Adrenal gland (tissue), 19 donors: ENCODE measurements at places on chromosomes 2 and 18. TPM values are rescaled to one million over a fixed set of nuclear protein-coding genes. Genes with fewer than 3 reads are reported as not detected.

EGR4 gene
- total RNA-seq = 0.30 TPM

REG3A gene
- 0.53 TPM for total RNA-seq

IL36RN gene
- not detected for total RNA-seq

PMS1 gene
- total RNA-seq = 22.3 TPM

CAVIN2 gene
- total RNA-seq = 41.0 TPM

ADCYAP1 gene
- total RNA-seq = 0.67 TPM

ARMC9 gene
- total RNA-seq = 80.1 TPM

LINC00305 gene
- not detected for total RNA-seq

ALMS1 gene
- total RNA-seq = 30.1 TPM

RGPD3 gene
- 0.21 TPM for total RNA-seq

MTERF4 gene
- total RNA-seq = 39.2 TPM

DNA sequence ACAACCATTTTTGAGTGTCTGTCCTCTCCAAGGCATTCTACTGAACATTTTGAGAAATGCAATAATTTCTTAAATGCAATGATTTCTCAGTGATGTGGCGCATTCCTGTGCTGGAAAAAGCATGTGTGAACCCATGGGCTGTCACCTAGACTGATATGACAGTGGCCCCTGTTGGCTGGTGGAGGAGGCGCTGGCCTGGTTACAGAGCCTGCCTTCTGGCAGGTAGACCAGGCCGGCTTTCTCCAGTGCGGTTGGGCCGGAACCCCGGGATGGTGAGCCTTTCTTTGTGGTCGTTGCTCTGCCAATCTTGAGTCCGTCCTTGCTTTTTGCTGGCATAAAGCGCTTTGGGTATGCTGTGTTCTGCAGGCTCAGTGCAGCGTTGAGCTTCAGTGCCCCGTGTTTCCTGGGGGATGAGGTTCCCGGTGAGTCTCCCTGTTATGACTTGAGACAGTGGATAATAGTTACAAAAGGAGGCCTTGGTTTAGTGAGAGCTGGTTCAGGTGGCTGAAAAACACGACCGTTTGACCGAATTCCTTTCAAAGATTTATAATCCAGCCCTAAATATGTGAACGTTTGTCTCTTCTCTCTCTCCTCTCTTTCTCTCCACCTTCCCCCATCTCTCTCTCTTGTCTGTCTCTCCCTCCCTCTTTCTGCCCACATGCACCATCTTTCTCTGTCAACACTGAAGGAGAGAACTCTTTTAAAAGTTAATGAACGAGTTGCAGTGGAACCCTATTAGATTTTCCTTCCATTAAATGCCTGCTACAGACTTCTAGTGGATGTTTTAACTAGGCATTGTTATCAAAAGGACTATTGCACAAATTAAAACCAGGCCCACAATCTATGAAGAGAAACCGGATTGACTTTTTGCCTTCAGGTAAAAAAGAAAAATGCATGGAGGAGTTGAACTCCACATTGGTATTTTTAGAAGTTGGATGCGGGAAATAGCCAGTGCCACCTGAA lies 34.0 kb downstream of the TSHZ1 start:
- DNase-seq = peak; percentile 24

DNA sequence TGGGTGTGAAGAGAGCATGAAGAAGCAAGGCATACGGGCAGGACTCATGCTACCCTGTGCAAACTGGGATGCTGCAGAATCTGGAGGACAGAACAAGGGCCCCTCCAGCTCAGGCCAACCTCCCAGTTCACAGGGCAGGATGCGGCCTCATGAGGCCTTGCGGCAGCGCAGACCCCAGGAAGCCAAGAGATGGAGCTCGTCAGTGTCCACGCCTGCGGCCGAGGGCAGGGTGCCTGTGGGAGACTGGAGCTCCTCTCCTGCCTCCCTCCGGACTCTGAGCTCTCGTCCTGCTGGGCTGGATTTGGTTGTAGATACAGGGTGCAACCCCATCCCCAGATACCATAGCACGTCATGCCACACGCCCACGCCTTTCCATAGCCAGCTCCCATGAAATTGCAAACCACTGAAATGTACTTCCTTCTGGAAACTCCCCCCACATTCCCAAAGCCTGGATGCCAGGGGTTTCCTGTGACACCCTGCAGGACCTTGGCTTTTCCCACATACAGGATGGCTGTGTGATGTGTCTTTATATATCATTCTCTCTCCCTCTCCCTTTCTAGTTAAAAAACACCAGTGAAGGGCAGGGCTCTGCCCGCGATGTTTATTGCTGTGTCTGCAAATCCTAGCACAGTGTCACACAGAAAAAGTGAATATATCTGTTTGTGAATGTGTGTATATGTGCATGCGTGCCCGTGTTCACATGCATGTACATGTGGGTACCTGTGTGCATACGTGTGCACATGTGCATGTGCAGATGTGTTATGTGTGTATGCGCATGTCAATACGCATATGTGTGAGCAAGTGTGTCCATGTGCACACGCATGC lies 12.3 kb upstream of the SNTG2 start:
- no peak for DNase-seq

DNA sequence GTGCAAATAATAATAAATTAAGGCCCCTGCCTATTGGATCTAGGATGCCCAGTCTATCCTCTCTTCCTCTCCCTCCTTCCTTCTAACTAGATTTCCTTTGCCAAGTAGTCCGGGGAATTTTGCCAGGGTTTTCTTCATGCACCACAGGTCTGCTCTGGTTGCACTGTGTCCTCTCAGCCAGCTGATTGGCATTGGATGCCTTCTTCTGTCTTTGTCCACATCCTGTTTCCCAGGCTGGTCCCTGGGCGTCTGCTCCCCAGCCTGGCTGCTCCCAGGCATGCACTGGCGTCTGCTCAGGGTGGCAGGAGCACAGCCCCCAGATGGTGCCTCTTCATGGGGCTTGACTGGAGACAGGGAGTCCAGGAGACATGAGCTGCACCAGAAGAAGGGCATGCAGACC lies 66.4 kb downstream of the GALR1 start:
- no peak for DNase-seq

GRCh38 chr2:159124441-159124911 lies 156.0 kb downstream of the TANC1 start:
- DNase-seq = peak; percentile 87

DNA sequence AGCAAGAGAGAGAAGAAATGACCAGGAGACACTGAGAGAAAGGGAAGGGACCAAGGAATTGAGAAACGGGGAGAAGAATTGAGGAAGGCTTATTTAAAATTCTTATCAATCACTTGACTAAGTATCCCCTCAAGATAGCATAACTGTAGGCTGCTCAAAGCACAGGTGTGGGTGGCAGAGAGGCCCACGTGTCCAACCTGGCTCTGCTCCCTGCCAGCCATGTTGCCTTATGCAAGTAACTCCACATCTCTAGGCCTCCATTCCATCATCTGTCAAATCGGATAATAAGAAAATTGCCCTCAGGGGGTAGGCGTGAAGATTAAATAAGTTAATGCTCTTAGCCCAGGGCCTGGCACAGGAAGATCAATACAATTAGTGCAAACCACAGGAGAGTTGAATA lies 7.4 kb upstream of the NPAS2 start:
- no peak for DNase-seq

DNA sequence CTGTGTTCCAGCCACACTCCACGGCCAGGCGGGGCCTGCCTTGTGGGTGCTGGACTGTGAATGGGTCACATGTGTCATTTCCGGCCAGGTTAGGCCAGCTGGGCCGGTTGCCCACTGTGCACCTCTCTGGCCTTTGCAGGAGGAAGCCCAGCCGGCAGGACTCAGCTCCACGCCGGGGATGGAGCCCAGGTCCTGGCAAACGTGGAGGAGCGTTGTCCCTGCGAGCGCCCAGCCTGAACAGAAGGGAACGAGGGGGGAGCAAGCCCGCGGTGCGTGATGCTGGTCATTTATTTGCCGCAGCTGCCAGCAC lies 152.9 kb downstream of the PXDN start:
- DNase-seq = no peak

- DNase-seq = no peak
Observed at GRCh38 chr2:213189001-213189899, 37.8 kb upstream of the IKZF2 start.

GRCh38 chr2:128607440-128607839 lies 288.8 kb upstream of the HS6ST1 start:
- DNase-seq = no peak

DNA sequence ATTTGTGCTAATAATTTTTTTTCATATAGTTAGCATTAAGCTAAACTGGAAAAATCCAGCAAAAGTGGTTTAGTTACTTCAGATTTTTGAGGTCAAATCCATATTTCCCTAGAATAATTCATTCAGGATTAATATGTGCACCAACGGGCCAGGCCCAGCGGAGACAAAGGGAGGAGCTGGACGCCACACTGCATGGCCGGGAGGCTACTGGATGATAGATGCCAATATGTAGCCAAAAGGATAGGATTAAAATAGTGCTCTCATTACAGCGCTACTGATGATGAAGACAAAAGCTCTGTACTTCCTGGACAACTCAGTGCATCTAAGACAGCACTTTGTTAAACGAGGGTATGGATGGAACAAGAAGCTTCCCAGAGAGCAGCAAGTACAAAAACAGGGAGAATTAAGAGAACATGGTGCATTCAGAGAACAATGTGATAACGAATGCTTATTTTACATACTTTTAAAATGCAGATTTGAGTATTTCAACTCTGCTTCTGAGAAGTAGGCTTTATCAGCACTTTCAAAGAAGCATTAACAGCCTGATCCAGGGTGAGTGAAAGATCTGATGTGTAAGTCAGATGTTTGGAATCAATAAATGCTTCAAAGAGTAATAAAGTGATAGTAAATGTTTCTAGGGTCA lies 39.8 kb downstream of the PPP4R1 start:
- DNase-seq = no peak

DNA sequence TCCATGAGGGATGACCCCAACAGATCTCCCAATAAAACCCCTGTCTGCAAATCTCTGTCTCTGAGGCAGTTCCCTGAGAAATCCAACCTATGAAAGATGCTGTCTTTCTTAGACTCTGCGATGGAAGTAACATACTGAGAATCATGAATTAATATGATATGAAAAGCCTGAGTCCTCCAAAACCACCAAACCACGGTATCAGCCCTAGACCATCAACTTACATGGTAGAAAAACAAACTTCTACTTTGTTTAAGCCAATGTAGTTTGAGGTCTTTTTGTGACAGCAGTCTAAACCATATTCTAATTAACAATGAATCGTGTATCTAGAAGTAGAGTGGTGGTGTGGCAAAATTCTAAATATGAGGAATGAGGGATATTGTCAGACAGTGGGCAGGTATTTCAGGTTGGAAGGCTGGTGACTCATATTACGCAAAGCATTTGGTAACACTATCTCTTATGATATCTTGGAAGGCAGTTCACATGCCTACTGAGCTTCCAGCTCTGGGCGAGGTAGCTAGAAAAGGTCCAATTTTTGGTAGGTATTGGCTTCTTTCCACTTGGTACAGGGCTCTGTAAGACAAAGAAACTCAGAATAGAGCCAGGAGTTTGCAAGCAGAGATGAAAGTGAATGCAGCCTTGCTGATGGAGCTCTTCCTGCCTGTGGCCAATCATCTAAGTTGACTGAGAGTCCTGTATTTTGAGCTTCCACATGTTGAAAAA lies 215.8 kb downstream of the ZFP36L2 start:
- DNase-seq = peak; percentile 23

DNA sequence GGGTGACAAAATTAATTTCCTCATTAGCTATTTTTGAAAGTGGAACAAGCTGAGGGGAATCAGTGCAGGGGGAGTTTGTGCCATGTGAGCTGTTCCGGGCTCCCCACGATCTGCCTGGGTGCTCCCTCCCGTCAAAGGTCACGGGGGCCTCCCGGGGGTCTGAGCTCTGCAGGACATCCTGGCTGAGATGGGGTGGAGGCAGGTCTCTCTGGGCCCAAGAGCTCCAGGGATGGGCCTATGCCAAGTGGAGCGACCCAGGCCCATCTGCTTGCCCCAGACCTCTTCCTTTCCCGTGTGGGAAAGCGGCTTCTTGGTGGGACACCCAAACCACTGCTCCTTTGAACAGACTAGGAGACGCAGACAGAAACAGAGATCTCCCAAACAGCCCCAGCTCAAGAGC lies 143.3 kb upstream of the ID2 start:
- peak; percentile 16 for DNase-seq

- DNase-seq = peak; percentile 87
Observed at GRCh38 chr2:10931710-10932255, 20.0 kb downstream of the KCNF1 start.

DNA sequence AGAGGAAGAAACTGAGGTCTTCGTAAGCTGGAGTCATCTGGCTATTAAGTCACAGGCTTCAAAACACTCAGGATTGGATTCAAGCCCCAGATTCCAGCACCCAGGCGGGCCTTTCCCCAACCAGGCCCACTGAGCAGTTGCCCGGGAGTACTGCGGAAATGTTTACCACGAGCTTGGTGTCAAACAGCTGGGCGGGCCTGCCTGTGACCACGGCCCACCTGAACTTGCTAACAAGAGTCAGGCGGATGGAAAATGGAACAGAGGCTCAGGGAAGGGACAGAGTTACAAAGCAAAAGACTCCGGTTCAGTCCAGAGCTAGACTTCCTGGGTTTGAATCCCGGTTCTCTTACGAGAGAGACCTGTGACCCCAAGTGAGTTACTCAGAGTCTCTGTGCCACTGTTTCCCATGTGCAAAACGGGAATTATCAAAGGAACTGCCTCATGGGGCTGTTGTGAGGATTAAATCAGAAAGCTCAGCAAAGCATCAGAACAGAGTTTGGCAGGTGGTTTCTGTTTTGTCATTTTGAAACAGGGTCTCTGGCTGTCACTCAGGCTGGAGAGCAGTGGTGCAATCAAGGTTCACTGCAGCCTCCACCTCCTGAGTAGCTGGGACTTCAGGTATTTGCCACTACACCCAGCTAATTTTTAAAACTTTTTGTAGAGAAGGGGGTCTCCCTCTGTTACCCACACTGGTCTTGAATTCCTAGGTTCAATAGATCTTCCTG lies 49.0 kb upstream of the TFCP2L1 start:
- DNase-seq = no peak

- no peak for DNase-seq
Observed at GRCh38 chr2:6993936-6994335, 76.7 kb downstream of the RNF144A start.

GRCh38 chr2:100884145-100884621 lies 64.2 kb downstream of the NPAS2 start:
- no peak for DNase-seq

- DNase-seq = no peak
Observed at GRCh38 chr2:47650001-47650535, 132.9 kb upstream of the MSH6 start.

DNA sequence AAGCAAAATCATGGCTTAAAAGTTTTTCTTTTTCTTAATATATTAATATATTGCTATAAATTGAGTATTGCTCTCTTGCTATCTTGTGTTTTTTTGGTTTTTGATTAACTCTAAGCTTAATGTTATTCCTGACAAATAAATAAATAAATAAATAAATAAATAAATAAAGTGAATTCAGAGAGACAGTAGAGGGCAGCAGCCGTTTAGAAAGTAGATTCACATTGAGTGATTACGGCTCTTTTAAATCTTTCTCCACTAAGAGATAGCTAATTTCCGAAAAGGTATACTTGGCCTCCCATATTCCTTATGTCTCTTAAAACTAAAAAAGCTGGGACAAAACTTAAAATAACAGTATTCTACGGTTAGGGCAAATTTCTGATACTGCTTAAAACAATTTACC lies 34.3 kb downstream of the MSH2 start:
- DNase-seq = no peak

DNA sequence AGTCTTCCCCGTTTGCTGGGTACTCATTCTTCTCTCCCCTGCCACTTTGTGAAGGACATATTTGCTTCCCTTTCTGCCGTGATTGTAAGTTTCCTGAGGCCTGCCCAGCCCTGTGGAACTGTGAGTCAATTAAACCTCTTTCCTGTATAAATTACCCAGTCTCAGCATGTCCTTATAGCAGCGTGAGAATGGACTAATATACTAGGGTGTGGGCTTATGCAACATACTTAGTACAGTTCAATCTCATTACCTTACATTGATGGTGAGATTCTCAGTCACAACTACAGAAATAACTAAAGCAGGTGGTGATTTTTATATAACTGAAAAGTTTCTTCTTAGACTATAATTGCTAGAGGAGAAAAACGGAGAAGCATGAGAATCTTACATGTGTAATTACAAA lies 237.9 kb upstream of the MMADHC start:
- no peak for DNase-seq
